Temporal lobe (tissue), 4 donors: ENCODE measurements at places on chromosomes 5 and 9. TPM values are rescaled to one million over a fixed set of nuclear protein-coding genes. Genes with fewer than 3 reads are reported as not detected.

SLC12A2 gene
- 56.5 TPM for total RNA-seq

PRR16 gene
- 1.2 TPM for total RNA-seq

IFNK gene
- total RNA-seq = not detected

SLC23A1 gene
- not detected for total RNA-seq

GPR151 gene
- 0.25 TPM for total RNA-seq

PHYHD1 gene
- 1.2 TPM for total RNA-seq

SIT1 gene
- not detected for total RNA-seq

TNC gene
- 92.0 TPM for total RNA-seq

PLAC8L1 gene
- total RNA-seq = 0.25 TPM

C9orf50 gene
- total RNA-seq = not detected

SV2C gene
- total RNA-seq = 1.5 TPM

TMOD1 gene
- 27.5 TPM for total RNA-seq

FAT2 gene
- total RNA-seq = 1.7 TPM

DOCK8 gene
- total RNA-seq = 3.4 TPM

HAVCR2 gene
- 3.9 TPM for total RNA-seq

GZMA gene
- not detected for total RNA-seq

CTSV gene
- total RNA-seq = 0.74 TPM

AGXT2 gene
- total RNA-seq = not detected

TAS2R1 gene
- not detected for total RNA-seq

SH3RF2 gene
- 0.25 TPM for total RNA-seq

CKMT2 gene
- total RNA-seq = 2.2 TPM

UNC13B gene
- 12.8 TPM for total RNA-seq

RNF38 gene
- 49.7 TPM for total RNA-seq

SLC6A3 gene
- not detected for total RNA-seq

FOXD4L3 gene
- total RNA-seq = not detected

RLN2 gene
- not detected for total RNA-seq

LCP2 gene
- 0.98 TPM for total RNA-seq

ZCCHC9 gene
- total RNA-seq = 5.9 TPM

FBP2 gene
- not detected for total RNA-seq

ORM1 gene
- total RNA-seq = not detected

PCBD2 gene
- total RNA-seq = 5.7 TPM

TAF1L gene
- total RNA-seq = 0.25 TPM
